Breast epithelium (tissue), 4 donors: ENCODE measurements at places on chromosomes 7 and 10. TPM values are rescaled to one million over a fixed set of nuclear protein-coding genes. Genes with fewer than 3 reads are reported as not detected.

- no peak overlapping the region for H3K4me3 ChIP-seq
- H3K4me1 ChIP-seq: no peaks in the 10 kb centered on the region
- no peak for DNase-seq
- H3K36me3 ChIP-seq: no peaks in the 10 kb centered on the region
- H3K27ac ChIP-seq: no peak overlapping the region
Measured at GRCh38 chr10:132897516-132898381, 44.6 kb downstream of the CFAP46 start.

DNA sequence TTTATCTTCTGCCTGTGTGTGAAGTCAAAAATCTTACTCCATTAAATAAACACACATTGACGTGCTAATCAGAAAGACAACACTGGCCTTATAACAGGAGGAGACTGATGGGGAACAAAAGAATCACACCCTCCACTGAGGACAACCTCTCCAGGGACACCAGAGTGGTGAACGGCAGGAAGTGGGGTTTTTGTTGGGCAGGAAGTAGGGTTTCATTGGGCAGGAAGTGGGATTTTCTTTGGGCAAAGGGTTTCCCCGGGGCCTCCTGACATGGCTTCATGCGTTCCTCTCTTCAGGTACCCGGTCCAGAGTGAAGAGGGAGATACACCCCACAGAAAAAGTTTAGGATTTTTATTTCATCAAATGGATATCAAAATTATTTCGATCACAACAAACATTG, 30.6 kb downstream of the ADARB2 start:
- no peak overlapping the region for H3K27ac ChIP-seq
- no peaks in the 10 kb centered on the region for H3K4me1 ChIP-seq
- no peaks in the 10 kb centered on the region for H3K27me3 ChIP-seq
- no peak for DNase-seq
- H3K4me3 ChIP-seq: no peak overlapping the region
- no peaks in the 10 kb centered on the region for H3K36me3 ChIP-seq

- H3K4me3 ChIP-seq: no peak overlapping the region
- no peaks in the 10 kb centered on the region for H3K4me1 ChIP-seq
- H3K27me3 ChIP-seq: no peaks in the 10 kb centered on the region
- H3K27ac ChIP-seq: no peak overlapping the region
Measured at GRCh38 chr10:115125505-115125904, 32.3 kb downstream of the ATRNL1 start.

DNA sequence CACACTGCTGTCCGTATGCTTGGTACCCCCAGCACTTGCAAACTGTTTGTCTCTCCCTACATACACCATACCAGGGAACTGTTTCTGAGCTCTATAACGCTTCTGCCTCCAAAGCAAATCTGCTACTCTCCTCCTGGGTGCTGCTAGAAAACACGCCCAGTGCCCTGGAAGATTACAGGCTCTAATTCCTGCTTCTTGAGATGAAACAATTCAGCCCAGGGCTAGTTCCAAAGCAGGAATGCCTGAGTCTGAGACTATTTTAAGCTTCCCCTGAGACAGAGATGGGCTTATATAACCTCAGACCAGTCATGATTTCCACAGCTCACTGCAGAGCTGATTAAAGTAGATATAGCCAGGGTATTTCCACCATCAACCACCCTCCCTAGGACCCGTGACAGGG, 327.1 kb downstream of the GPR158 start:
- H3K27me3 ChIP-seq: no peaks in the 10 kb centered on the region
- H3K36me3 ChIP-seq: no peaks in the 10 kb centered on the region
- no peak overlapping the region for H3K27ac ChIP-seq
- no peak for DNase-seq
- no peaks in the 10 kb centered on the region for H3K4me1 ChIP-seq

- H3K4me3 ChIP-seq: no peak overlapping the region
- DNase-seq: no peak
- H3K27ac ChIP-seq: no peak overlapping the region
Measured at GRCh38 chr7:155062411-155062810, 7.7 kb upstream of the HTR5A start.

- no peak overlapping the region for H3K4me3 ChIP-seq
- no peaks in the 10 kb centered on the region for H3K27me3 ChIP-seq
- DNase-seq: no peak
- H3K36me3 ChIP-seq: no peaks in the 10 kb centered on the region
Measured at GRCh38 chr7:48083114-48083830, 5.8 kb upstream of the UPP1 start.

DNA sequence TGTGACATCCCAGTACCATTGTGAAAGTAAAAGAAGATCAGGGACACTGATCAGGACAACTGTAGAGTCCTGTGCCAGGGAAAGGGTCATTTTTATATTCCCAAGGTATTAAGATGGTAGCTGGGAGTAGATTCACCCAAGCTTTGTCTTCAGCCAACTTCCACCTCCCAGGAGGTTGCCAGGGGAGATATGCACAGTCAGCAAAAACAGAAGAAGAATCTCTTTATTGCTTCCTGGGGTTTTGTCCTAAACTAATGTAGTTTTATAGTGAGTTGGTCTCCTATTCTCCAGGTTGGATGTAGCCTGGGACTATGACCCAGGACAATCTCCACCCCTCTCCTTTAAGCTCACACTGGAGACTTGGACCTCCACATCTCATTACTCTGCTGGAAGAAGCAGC, 139.2 kb downstream of the RAMP3 start:
- H3K27ac ChIP-seq: no peak overlapping the region
- H3K4me1 ChIP-seq: no peaks in the 10 kb centered on the region
- H3K4me3 ChIP-seq: no peak overlapping the region
- no peaks in the 10 kb centered on the region for H3K27me3 ChIP-seq

DNA sequence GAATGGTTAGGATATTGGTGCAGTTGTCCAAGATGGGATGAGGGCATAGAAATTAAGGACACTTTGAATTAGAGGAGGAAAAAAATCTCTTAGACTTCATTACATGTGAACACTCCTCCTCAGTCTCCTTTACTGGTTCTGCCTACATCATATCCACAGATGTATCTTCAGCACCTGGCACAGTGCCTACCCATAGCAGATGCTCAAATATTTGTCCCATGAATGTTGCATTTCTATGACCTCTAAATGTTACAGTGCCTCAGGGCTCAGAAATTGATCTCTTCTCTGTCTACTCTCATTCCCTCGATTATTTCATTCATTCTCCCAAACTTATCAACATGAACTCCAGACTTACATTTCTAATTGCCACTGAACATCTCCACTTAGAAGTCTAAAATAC, 17.1 kb downstream of the CNNM1 start:
- no peaks in the 10 kb centered on the region for H3K4me1 ChIP-seq
- H3K4me3 ChIP-seq: no peak overlapping the region
- no peak overlapping the region for H3K27ac ChIP-seq
- H3K27me3 ChIP-seq: no peaks in the 10 kb centered on the region

DNA sequence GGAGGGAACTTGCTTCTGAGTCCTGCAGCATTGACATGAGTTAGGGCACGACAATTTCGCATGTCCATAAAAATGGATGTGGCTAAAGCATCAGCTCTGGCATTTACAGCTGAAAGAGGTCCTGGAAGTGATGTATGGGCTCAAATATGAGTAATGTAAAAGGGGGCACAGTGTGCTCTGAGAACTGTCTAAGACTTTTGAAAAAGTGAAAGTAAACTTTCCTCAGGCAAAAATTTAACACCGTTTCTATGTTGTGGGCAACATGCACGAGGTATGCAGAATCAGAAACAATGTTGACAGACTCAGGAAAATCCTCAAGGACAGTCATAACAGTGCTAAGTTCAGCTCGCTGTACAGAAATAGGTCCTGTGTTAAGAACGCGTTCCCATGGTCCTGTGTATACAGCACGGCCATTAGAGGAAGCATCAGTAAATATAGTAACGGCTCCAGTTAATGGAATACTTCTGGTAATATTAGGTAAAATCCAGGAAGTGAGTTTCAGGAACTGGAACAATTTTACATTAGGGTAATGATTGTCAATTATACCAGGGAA, 37.9 kb upstream of the AKR1C2 start:
- H3K36me3 ChIP-seq: no peaks in the 10 kb centered on the region
- no peaks in the 10 kb centered on the region for H3K4me1 ChIP-seq
- peak overlapping the region; percentile 4 for H3K4me3 ChIP-seq
- H3K27ac ChIP-seq: peak overlapping the region; percentile 10
- no peaks in the 10 kb centered on the region for H3K27me3 ChIP-seq

DNA sequence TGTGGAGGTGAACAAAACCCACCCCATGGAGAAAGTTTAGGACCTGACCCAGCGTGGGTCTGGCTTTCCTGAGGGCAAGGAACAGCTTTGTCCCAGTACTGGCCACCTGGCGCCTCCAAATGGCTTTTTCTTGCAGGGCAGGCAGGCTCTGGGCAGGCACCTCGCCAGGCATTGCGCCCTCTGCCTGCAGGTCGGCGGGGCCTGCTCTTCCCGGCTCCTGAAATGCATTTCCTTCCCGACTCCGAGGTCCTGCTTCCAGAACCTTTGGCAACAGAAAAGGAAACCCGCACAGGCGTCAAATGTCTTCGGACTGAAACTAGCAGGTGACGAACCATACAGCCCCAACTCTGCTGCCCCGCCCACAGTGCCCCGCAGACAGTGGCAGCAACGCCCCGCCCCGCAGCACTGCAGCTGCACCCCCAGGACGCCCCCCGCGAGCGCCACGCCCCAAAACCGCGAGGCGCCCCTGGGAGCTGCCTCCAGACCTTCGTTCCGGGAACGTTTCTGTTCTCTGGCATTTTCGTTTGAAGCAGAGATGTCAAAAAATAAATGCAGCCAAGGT, 65.5 kb downstream of the C10orf143 start:
- H3K4me1 ChIP-seq: no peaks in the 10 kb centered on the region
- DNase-seq: no peak
- H3K27ac ChIP-seq: no peak overlapping the region
- no peak overlapping the region for H3K4me3 ChIP-seq
- peaks cover 31% of the 10 kb centered on the region for H3K27me3 ChIP-seq
- H3K36me3 ChIP-seq: no peaks in the 10 kb centered on the region

DNA sequence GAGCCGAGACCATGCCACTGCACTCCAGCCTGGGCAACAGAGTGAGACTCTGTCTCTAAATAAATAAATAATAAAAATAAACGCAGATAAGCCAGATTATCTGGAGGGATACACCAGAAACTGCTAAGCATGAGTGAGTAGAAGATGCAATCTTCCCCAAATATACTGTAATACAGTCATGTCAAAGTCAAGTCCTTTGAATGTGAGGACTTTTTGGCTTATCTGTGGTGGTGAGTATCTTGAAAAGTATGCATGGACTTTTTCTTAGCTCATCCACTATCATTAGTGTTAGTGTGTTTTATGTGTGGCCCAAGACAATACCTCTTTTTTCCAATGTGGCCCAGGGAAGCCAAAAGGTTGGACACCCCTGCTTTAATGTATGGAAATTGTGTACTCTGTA, 44.7 kb upstream of the PITRM1 start:
- H3K27me3 ChIP-seq: no peaks in the 10 kb centered on the region
- no peak for DNase-seq
- H3K4me3 ChIP-seq: no peak overlapping the region
- H3K27ac ChIP-seq: no peak overlapping the region
- H3K36me3 ChIP-seq: no peaks in the 10 kb centered on the region

GRCh38 chr10:37704566-37704965, 152.8 kb downstream of the ZNF248 start:
- no peaks in the 10 kb centered on the region for H3K36me3 ChIP-seq
- no peak overlapping the region for H3K27ac ChIP-seq
- H3K4me3 ChIP-seq: no peak overlapping the region
- H3K27me3 ChIP-seq: no peaks in the 10 kb centered on the region

- no peak overlapping the region for H3K27ac ChIP-seq
- H3K4me1 ChIP-seq: no peaks in the 10 kb centered on the region
- H3K4me3 ChIP-seq: no peak overlapping the region
- no peaks in the 10 kb centered on the region for H3K36me3 ChIP-seq
- H3K27me3 ChIP-seq: no peaks in the 10 kb centered on the region
Measured at GRCh38 chr10:132611986-132612385, 74.4 kb downstream of the INPP5A start.

DNA sequence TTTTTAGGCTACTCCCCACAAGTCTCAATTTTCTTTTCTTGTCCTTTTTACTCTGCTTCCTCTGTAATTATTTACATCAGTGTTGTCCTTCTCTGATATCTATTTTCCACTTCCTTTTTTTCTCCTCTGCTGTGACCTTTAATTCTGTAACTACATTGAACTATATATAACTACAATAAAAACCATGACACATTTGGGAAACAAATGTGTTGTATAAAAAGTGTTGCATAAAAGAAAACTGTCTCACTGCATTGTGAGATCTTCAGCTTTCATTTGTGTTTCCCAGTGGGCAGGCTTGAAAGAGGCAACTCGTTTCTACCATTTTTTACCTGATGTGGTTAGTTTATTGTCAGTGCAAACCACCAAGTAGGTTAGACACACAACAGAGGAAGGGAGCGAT, 483.9 kb upstream of the NRP1 start:
- H3K4me3 ChIP-seq: no peak overlapping the region
- no peaks in the 10 kb centered on the region for H3K36me3 ChIP-seq
- no peak for DNase-seq
- H3K4me1 ChIP-seq: no peaks in the 10 kb centered on the region
- no peak overlapping the region for H3K27ac ChIP-seq
- H3K27me3 ChIP-seq: no peaks in the 10 kb centered on the region

- H3K4me1 ChIP-seq: no peaks in the 10 kb centered on the region
- no peaks in the 10 kb centered on the region for H3K36me3 ChIP-seq
- H3K27ac ChIP-seq: no peak overlapping the region
- no peak overlapping the region for H3K4me3 ChIP-seq
- H3K27me3 ChIP-seq: no peaks in the 10 kb centered on the region
Measured at GRCh38 chr7:141333459-141333858, 217.8 kb upstream of the AGK start.

DNA sequence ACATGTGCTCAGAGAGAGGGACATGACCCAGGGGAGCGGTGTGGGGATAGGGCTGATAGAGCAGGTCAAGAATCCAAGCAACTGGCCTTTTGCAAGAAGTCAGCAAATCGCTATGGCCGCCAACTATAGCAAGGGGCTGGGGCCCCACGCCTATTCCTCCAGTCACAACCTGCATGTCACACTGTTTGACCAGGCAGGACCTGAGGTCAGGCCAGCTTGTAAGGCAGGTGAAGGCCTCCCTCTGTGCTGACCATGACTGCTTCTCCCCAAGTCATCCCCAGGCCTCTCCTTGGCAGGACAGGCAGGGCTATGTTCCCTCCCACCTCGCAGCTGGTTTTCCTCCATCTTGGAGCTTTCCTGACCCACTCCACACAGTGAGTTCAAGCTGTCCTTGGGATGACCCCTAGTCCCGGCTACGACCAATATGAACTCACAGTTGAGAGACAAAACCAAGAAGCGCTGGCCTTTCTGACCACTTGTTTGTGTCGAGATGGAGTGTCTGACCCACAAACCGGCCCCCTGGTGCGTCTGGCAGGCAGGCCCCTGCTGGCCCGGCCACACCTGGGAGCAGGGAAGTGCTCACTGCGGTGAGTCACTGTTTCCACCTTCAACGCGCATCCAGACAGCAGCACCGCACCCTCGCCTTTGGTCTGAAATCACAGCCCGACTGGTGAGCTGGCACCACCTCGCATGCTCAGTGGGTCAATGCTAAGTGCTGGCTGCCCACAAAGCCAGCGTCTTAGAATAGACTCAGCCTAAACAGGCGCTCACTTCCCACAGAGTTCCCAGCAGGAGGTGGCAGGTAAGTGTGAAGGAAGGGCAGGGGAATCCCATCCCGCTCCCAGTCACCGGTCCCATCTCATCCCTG, 81.4 kb downstream of the VWA2 start:
- no peak overlapping the region for H3K27ac ChIP-seq
- no peak overlapping the region for H3K4me3 ChIP-seq
- no peaks in the 10 kb centered on the region for H3K27me3 ChIP-seq
- H3K36me3 ChIP-seq: no peaks in the 10 kb centered on the region
- no peaks in the 10 kb centered on the region for H3K4me1 ChIP-seq

CALCR gene
- total RNA-seq: 0.66 TPM

EN2 gene
- 0.33 TPM for total RNA-seq

TDRD1 gene
- total RNA-seq: 0.73 TPM

TMEM229A gene
- not detected for total RNA-seq

CPXM2 gene
- total RNA-seq: 5.3 TPM

IFIT3 gene
- 10.4 TPM for total RNA-seq

TRIM8 gene
- total RNA-seq: 74.6 TPM

ANKRD61 gene
- 0.33 TPM for total RNA-seq

CALY gene
- total RNA-seq: not detected

BET1 gene
- total RNA-seq: 18.1 TPM

ADARB2 gene
- total RNA-seq: 3.9 TPM

SPDYE18 gene
- 1.4 TPM for total RNA-seq
